ENCODE measurements at places on chromosomes 3 and 15. TPM values are rescaled to one million over a fixed set of nuclear protein-coding genes. Genes with fewer than 3 reads are reported as not detected.

Gene NR2E3
- polyA plus RNA-seq = 0.05 TPM

Gene SORD
- 5.5 TPM for polyA plus RNA-seq

Gene REC114
- 2.6 TPM for polyA plus RNA-seq

Gene SNRPA1
- polyA plus RNA-seq = 37.3 TPM

Gene SH3GL3
- polyA plus RNA-seq = 0.88 TPM

Gene GTPBP8
- 12.6 TPM for polyA plus RNA-seq

Gene PCNP
- polyA plus RNA-seq = 81.4 TPM

Gene ILDR1
- not detected for polyA plus RNA-seq

Gene GOLGA8S
- polyA plus RNA-seq = 0.36 TPM

- DNase-seq = no peak
Observed at GRCh38 chr3:53140847-53141845, 10.9 kb upstream of the RFT1 start.

DNA sequence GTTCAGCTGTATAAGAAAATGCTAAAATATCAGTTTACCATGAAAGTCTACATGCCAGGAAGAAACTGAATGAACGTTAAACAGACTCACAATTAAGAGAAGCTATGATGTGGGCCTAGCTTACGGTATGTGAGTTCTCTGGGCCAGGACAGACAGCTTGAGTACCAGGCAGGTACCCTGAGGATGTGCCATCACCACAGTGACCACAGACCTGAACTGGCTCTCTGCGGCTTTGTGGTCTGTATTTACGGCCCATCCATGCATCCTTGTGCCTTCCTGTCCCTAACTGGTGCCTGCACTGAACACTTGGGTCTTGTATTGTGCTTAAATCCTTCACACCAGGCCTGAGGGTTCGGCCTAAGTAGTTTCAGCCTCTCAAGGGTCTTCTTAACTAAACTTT, 467.5 kb upstream of the PPP2R3A start:
- DNase-seq = no peak

DNA sequence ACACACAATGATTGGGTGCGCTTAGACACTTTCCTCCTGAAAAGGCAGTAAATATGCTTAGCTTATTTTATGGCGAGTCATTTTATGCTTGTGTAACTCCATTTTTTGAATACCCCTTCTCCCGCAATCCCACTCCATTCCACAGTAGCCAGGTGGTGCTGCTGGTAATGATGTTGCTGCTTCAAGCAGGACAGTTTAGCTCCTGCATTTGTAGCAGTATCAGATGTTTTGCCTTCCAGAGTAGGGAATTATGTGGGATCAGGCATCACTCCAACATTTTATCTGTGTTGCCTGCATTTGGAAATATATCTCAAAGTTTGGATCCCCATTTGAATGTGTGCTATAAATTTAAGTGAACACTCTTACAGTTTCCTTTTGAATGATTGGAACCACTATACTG, 302.1 kb upstream of the SGO1 start:
- no peak for DNase-seq

DNA sequence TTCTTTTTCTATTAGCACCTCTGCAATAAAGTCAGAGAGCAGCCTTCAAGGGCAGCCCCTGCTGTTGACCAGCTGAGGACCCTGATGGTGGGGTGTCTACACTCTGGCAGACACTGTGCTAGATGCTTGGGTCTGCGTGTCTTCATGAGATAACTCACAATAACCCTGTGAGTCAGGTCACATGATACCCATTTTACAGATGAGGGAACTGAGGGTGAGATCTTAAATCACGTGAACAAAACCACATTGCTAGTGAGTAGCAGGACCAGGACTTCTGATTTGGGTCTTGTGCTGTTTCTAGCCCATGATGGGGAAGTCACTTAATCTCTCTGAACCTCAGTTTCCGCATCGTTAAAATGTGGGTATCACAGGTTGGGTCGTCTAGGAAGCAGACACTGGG, 118.5 kb upstream of the LIPC start:
- no peak for DNase-seq

DNA sequence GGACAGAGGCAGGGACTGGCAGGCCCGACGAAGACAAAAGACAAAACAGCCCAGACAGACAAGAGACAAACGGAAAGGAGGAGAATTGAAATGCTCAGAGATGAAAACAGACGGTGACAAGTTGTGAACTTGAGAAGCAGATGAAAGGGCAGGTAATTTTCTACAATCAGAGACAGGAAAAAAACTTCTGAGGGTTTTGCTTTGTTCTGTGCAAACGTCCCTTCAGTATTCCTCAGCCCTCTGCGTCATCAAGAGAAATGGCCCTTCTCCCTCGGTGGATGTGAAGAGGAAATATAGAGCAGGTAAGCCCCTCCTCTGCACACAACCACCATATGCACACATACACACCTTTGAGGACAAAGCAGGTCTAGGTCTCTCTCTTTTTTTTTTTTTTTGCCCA, 206.6 kb downstream of the UACA start:
- DNase-seq = no peak

DNA sequence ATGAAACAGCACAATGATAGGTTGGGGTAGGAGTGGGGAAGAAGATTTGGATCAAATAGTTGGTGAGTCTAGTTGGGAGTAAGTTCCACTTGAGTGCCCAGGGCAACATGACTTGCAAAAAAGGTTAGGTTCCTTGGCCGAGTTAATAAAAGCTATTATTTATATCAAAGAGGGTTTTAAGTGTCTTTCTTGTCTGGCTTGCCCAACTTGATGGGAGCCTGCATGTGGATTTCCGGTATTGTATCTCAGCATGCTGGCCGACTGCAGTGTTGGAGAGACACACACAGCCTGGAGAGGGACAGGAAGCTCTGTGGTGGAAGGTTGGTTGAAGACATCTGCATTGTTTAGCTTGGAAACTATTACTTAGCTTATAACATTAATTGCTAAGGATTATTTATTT, 449.5 kb upstream of the TBL1XR1 start:
- no peak for DNase-seq

GRCh38 chr3:187830181-187830580, 84.9 kb upstream of the BCL6 start:
- no peak for DNase-seq

DNA sequence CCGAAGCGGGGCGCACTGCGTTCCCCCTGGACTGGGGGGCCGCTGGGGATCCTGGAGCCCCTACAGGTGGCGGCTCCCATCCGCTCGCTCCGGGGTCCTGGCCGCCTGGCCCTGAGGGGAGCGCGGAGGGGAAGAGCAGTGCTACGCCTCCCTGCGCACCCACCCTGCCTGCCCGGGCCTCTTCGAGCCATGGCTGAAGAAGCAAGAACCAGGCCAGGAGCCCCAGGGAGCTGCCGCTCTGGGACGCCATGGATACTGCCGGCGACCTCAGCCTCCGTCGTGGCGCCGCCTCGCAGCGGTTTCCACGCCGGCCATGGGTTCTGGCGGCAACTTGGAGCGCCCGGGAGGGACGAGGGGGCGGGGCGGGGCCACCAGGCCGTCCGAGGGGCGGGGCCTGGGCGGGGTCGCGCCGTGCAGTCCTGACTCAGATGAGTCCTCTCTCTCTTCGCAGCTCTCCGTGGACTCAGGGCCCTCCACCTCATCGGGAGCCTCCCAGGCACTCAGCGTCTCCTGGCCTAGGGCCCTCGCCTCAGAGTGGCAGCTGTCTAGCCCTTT, 50.9 kb downstream of the MYL3 start:
- DNase-seq = peak; percentile 94

DNA sequence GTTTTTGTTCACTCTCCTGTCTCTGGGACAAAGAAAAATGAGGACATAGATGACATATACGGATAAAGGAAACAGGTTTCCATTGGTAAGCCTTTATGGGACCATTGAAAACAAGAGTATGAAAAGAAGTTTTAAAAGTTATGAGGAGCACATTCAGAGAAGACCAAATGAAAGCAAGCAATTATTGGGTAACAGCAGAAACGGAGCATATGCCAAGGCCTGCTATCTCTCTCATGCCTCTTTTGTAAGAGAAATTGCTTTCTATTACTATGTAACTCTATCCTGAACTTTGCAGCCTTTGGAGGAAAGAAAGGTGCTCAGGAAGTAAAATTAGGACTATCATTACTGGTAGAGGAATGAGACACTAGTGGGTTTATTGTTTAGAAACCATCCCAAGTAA, 14.9 kb upstream of the DPH6 start:
- DNase-seq = no peak

DNA sequence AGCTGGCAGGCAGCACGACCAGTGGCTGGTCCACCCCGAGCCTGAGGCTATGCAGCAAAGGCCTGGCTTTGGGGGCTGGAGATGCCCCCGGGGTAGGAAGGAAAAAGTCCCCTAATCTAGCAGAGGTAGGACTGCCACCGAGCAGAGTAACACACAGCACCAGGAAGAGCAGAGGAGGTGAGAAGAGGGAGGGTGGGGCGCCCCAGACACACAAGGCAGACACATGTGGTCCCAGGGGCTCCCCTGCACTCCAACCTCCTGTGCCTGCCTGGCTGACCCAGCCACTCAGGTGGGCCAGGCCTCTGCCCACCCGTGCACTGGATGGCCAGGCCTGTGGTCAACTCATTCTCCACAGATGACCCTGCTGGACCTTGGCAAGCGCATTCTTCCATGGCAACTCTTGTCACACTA, 112.4 kb downstream of the ADCY5 start:
- DNase-seq = no peak

DNA sequence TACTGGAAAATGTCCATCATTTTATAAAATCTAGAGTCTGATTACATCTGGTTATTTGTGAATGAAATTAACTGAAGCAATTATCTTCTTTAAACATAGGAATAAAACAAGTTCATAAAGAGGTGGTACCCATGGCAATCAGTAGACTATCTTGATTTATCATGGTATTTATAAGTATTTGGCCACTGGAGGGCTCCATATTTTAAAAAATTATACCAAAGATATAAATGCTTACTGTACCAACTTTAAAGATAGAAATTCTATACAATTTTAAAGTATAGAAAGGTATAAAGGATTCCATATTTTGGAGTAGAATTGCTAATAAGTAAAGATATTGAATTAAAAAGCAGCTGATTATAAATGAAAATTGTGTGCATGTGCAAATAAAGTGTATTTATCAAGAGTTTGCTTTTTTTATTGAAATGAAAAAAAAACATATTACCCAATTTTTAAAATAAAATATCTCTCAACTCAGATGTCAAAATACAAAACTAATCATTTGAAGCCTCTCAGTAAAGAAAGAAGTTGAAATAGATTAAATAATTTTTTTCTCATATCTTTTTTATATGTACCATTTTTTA, 105.3 kb downstream of the BBX start:
- DNase-seq = no peak

GRCh38 chr3:159817126-159817525, 171.5 kb upstream of the IL12A start:
- DNase-seq = no peak

GRCh38 chr15:100628746-100629145, 26.4 kb downstream of the ASB7 start:
- DNase-seq = no peak

DNA sequence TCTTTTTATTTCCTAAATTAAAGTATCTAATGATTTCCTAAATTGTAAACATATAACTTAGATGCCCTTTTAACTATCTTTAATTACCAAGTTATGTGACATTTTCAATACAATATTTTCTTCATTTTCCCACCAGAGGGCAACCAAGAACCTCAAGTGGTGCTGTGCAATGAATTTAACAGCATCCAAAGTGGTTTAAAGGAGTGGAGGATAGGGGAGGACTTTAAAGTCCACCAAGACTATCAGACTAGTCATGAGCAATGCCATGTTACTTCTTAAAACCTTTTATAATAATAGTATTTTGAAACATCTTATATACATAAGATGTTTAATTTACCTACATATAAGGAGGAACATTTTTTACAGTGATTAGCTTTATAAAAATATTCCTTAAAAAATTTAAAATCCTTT, 74.4 kb downstream of the DLG1 start:
- no peak for DNase-seq

DNA sequence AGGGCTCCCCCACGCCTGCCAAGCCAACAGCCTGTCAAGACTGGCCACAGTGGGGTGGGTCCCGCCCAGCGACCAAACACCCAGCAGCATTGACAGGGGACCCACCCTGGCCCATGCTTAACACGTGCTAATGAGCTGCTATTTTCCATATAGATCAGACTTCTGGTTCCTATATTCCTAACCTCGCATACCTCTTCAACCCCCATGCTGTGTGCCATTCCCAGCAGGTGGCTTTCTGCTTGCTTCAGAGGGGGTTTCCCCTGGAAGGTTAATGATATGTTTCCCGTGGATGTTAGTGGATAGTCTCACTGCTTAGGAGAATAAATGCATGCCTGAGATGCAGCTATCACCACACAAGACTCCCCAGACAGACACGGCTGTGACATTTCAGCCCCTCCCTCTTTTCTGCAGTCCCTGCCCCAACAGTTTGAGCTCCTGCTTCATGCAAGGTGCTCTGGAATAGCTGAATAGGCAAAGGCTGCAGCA, 37.9 kb upstream of the MGLL start:
- DNase-seq = no peak

GRCh38 chr3:70684701-70685100, 372.3 kb upstream of the MDFIC2 start:
- DNase-seq = no peak

DNA sequence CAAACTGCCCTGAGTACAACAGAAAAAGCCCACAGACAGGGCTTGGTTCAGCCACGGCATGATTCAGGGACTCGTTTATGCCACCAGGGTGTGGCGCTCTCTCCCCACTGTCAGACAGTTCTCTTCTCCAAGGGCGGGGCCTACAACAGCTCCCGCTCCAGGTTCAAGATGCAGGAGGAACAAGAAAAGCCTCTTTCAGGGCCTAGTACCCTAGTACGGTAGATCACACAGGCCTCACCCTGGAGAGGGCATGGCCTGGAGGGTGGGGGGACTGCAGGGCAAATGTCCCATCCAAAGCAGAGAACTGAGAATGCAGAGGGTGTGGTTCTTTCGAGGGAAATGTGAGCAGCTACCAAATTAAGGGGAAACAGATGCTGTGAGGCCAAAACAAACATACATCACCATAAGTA, 12.0 kb downstream of the MESD start:
- DNase-seq = peak; percentile 74

DNA sequence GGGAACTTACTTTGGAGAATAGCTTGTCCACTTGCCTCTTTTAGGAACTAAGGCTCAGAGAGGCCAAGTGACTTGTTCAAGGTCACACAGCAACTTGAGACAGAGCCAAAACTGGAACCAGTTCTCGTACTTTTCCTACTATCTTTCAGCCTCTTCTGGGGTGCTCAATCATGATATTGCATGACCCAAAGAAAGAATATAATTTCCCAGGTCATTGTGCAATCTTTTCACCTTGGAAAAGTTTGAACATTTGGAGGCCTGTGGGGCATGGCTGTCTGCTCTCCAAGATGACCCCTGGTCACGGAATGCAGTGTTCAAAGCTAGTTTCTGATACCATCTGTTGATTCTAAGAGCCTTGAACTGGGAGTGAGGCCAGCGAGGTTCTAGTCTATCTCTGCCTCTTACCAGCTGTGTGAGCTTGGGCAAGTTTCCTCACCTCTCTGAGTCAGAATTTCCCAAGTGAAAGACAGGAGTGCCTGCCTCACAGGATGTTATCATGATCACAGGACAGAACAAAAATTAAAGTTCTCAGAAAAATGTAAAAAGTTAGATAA, 89.7 kb downstream of the BDH1 start:
- no peak for DNase-seq

GRCh38 chr15:31268911-31269784, 57.5 kb upstream of the KLF13 start:
- no peak for DNase-seq

GRCh38 chr15:68085052-68085451, 30.9 kb downstream of the PIAS1 start:
- no peak for DNase-seq

Measured in right cardiac atrium (tissue), 5 donors.